Central memory CD4-positive, alpha-beta T cell (primary cell): ENCODE measurements at places on chromosomes 5 and 9.

DNA sequence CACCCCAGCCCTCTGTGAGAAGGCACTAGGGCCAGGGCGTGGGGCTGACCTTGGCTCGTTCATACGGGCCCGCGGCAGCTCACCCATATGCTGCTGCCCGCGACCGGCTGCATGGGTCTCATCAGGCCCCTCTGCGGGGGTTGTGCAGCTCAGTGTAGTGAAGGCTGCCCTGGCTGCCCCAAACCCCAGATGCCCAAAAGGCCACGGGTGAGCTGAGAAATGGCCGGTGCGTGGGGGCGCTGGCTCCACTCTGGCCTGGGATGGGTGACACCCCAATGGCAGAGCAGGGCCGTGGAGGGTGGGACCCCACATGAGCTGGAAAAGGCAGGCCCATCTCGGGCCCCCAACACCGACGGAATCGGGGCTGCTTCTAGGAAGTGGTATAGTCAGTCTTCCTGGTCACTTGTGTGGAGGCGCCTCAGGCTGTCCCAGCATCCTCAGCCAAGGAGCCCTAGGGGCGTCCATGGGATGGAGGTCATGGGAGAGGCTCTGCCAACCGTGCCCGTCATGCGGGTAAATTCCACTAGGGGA lies 19.4 kb upstream of the LRRC14B start:
- no peak for DNase-seq

DNA sequence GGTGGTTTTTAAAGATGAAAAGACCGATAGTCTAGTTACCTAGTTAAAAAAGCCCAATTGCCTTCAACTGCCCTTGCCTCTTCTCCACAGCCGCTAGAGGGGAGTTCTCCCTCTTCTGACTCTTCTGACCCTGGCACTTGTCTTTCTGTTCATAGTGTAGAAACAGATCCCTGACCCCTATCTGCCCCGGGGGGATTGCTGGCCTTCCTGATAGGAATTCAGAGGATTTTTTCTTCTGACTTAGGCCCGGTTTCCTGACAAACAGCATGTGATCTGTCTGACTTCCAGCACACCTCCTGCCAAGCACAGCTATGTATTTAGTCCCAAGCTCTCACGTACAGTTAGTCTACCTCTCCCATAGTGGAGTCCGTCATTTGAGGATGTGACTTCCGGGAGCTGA lies 5.0 kb upstream of the TMEM268 start:
- DNase-seq: no peak

GRCh38 chr5:140166911-140167310 lies 8.1 kb upstream of the CYSTM1 start:
- no peak for DNase-seq

- no peak for DNase-seq
These were observed 667.8 kb upstream of the RGMB start for GRCh38 chr5:98105681-98106080.

DNA sequence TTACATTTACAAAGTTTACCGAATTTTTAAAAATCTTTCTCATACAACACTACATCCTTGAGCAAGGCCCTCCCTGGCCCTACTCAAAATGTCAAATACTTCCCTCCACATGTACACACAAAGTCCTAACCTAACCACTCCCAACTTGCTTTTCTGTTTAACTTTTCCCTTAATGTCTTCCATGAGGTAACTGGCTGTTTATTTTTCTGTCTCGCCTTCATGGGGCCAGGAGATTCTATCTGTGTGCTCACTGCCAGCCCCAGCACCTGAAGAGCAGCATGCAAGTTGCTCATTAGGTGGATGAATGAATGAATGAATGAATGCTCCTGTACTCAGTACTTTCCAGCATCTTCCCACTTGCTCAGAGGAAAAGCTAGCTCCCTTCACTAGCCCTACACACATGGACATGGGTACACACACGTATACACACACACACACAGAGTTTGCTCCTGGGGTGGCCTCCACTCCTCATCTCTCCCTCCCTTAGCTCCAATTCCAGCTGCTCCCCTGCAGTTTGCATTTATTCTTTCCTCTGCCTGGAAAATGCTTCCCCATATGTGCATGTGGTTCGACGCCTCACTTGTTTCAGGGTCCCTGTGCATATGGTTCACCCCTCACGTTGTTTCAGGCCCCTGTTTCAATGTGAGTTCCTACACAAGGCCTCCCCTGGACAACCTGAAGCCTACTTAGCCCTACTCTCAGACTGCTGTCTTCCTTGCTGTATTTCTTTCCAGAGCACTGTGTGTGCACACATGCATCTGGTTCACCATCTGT lies 165.2 kb downstream of the ROR2 start:
- no peak for DNase-seq

- DNase-seq: no peak
These were observed 461.3 kb upstream of the CLINT1 start for GRCh38 chr5:158320178-158320674.

- DNase-seq: no peak
These were observed 22.2 kb upstream of the MCCC2 start for GRCh38 chr5:71564895-71565294.

DNA sequence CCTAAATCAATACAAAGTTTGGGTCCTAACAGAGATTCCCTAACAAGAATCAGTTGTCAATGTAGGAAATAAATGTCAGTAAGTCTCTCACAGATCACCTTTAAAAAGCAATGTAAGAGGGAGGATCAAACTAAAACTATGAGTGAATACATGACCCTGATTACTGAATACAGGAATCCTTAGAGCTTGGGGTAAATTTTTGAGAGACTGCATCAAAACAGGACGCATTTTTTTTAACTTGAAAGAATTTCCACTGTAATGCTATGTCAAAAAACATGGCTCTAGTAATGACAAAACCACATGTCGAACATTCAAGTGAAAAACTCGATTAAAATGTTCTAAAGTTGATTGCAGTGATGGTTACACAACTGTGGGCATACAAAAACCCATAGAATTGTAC lies 21.9 kb downstream of the ZDHHC21 start:
- DNase-seq: no peak

DNA sequence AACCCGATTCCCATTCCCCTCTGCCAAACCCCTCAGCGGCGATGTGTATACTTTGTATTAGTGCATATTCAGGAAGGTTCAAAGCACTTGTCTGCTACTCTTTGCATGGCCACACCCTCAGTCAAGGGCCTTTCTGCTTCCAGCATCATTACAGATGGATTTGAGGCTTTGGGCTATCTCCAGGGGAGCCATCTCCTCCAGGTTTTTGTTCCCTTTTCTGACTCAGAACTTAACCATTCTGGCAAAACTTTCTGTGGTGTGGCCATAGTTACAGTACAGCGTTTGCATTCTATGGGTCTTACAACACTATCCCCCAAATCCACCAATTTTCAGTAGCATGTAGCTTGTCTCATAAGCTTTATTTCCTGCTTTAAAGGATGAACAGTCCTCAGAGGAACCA lies 36.0 kb upstream of the SVEP1 start:
- no peak for DNase-seq

- no peak for DNase-seq
These were observed 9.4 kb downstream of the TSC1 start for GRCh38 chr9:132935026-132935425.

DNA sequence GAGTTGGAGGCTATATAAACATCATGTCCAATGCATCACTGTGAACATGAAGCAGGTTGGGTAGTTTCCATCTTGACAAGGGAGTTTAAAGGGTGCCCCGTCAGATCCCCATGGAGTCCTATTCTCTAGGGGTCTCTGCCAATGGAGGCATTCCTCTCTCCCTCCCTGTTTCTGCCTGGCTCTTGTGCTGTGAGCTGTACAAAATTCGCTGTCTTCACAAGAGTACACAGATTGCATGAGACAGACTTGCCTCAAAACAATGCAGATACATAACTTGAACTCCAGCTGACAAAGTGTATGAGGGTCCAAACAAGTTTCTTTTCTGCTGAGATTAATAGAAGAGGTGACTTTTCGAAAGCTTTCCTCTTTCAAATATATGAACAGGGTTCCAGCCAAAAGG lies 165.2 kb downstream of the SPOCK1 start:
- DNase-seq: no peak

DNA sequence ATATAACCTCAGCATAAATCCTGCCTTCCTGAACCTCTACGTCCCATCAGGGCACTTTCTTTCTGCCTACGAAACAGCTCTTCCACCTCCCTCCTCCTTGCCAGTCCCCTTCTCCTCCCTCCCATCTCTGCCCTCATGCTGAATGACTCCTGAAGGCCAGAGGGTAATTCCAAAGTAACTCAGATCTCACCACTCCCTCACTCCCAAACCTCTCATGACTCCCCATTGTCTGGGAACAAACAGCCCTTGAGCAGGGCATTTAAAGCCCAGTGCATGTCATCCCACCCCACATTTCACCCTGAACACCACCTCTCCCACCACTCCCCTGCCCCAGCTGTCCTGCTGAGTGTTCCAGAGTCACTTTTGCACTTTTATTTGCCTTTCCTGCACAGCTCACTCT lies 8.9 kb upstream of the FBP1 start:
- DNase-seq: no peak
